ENCODE measurements at places on chromosomes 7 and 10.

GRCh38 chr7:93036807-93037206, 81.0 kb downstream of the SAMD9 start:
- no peak for DNase-seq

DNA sequence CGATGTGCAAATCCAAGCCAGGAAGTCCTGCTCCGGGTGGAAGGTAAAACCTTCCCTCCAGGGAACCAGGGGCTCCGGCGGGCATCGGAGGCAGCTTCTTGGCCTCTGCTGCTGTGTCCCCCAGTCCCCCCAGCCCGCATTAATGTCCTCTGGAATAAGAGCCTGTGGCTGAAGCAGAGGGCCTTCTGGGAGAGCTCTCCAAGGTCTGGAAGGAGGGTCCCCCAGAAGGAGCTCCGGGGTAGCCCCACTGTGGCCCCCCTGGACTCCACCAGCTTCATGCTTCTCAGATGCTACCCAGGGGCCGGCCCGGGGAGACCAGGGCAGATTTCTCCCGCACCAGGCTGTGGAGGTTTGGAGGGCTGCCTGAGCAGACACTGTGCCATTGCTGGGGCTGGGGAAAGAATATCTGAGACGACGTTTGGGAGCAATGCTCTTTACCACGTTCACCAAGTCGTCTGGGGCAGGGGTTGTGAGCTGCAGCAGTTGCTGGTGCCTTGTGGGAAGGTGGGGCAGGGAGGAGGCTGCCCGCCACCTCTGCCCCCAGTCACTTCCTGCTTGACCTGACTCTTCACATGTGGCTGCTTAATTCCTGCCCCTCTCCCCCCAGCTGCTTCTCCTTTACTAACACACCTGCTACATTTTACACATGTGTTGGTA, 8.3 kb downstream of the ZNF853 start:
- no peak for DNase-seq

DNA sequence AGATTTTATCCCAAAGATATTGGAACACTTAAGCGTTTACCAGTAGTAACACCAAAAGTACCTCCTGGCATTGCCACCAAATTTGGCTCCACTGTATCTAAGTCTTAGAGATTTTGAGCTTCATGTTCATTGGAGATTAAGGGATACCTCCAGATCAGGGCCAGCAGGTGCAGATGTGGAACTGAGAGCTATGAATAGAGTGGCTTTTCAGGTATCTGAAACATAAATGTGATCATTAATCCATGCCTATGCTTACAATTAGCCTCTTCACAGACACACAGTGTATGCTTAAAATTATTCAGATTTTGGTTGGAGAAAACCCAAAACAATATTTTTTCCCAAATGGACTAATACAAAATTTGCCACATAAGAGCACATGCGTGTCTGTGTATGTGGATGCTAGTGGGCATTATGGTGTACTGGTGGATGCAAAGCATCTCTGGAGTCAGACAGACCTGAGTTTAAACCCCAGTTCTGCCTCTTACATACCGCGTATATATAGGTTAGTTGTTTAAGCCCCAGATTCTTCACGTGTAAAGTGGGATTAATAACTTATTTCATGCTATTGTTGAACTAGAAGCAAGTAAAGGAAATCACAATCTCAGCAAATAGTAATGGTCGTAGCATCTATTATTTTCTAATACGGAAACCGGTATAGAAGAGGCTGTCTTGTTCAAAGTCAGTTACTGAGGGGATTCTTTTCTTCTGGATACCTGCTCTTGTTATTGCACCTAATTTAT, 6.8 kb upstream of the LRRC4 start:
- no peak for DNase-seq

- DNase-seq: no peak
These were observed 193.2 kb downstream of the ELFN1 start for GRCh38 chr7:1863091-1863900.

DNA sequence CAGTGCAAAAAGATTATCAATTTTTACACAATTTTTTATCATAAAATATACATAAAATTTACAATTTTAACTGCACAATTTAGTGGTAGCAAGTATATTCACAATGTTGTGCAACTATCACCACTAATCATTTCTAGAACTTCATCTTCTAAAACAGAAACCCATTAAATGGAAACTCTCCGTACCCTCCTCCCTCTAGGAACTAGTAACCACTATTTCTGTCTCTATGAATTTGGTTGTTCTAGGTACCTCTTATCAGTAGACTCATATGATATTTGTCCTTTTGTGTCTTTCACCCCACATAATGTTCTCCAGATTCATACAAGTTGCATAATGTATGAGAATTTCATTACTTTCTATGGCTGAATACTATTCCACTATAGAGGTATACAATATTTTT, 73.5 kb downstream of the HERC4 start:
- DNase-seq: no peak

GRCh38 chr7:112981966-112982365, 104.7 kb downstream of the GPR85 start:
- no peak for DNase-seq

- DNase-seq: no peak
These were observed 23.0 kb downstream of the TMEM176A start for GRCh38 chr7:150823484-150824126.

DNA sequence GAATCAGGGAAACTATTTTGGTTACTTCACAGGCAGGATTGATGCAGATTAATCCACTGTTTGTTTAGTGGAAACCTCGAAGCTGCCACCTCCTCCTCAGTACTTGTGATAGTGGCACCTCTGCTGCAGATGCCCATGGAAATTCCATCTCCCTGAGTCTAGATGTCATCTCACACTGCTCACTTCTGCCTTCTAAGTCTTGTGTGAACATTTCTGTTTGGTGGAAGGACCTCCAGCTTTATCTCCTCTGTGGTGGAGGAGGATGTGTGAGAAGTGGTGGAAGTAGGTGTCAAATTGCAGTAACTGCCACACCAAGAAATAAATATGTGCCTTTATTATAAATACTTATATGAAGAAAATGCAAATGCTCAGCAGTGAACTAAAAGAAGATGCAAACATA, 25.8 kb upstream of the GPR141 start:
- no peak for DNase-seq

DNA sequence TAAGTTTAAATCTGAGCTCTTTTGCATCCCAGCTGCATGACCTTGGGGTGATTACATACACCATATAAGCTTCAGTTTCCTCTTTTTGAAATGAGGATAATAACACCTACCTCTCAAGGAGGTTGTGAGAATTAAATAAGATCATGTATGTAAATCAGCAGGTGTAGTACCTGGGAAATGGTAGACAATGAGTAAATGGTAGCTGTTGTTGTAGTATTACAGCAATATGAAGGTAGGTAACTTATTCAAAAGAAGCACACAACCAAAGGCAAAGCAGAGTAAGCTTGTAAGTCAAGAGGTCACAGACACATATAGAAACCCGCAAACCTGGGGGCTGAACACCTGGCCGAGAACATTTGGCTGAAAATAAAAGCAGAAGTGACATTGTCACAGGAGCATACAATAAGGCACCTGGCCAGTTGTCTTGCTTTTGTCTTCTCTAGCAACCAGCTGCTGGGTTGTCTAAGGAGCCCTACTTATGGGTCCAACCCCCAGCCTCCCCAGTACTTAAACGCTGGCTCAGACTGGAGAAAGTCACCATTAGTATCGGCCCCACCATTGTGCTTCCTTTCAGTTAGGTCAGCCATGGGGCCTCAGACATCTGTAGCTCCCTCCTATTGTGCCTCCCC, 203.6 kb upstream of the MKLN1 start:
- no peak for DNase-seq

Data from HTR-8/SVneo (cell line).